Epithelial cell of proximal tubule (primary cell): ENCODE measurements at places on chromosomes 6 and 20. TPM values are rescaled to one million over a fixed set of nuclear protein-coding genes. Genes with fewer than 3 reads are reported as not detected.

The AFDN gene
- total RNA-seq: 38.3 and 109 TPM in 2 replicates

The PLEKHG1 gene
- 3.8 and 12.1 TPM in 2 replicates for total RNA-seq

The C6orf163 gene
- total RNA-seq: 0.58 TPM in 1 of 2 replicates, not detected in the other

The CLPSL1 gene
- total RNA-seq: not detected in 2 replicates

The NKAPL gene
- 0.17 and 0.65 TPM in 2 replicates for total RNA-seq

The ZNF165 gene
- 4.3 and 4.4 TPM in 2 replicates for total RNA-seq

The PTGIS gene
- not detected in 2 replicates for total RNA-seq

The BIRC7 gene
- total RNA-seq: 1.1 and 10.6 TPM in 2 replicates

The EFCAB8 gene
- not detected in 2 replicates for total RNA-seq

The LAMA2 gene
- 0.69 and 2.7 TPM in 2 replicates for total RNA-seq

The SFTA2 gene
- 8.2 and 8.7 TPM in 2 replicates for total RNA-seq

The PHACTR1 gene
- total RNA-seq: 0.98 and 2.3 TPM in 2 replicates

The MAP3K5 gene
- total RNA-seq: 7.8 and 12.2 TPM in 2 replicates

The GID8 gene
- 23.2 and 23.6 TPM in 2 replicates for total RNA-seq

The FOXA2 gene
- not detected in 2 replicates for total RNA-seq

The IMPG1 gene
- not detected in 2 replicates for total RNA-seq

The FRS3 gene
- total RNA-seq: 2.0 and 6.1 TPM in 2 replicates
